Stimulated activated CD4-positive, alpha-beta T cell treated with anti-CD3 and anti-CD28 coated beads, Interleukin-4, amount 100 ng/mL, for 1 hour (primary cell): ENCODE measurements at places on chromosomes 1 and 21.

DNA sequence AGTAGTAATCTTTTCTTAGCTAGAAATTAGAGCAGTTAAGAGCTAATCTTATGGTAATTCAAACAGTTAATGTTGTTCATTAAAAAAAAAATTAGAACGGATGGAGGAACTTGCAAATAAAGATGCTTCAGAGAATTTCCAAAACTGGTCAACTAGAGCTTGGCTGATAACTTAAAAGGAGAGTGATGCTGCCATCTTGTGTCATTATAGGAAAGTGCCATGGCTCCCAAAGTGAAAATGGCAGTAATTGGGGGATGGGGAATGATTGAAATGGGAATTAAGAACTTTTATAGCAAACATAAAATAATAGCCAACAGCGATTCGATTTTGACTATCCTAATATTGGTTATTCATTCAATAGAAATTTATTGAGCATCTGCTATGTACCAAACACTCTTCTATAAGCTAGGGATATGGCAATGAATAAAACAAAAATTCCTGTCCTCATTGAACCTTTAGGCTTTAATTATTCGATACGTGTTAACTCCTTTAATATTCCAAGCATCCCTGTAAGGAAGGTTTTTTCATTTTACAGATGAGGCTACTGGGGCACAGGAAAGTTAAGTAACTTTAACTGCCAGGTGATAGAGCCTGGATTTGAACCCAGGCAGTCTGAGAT lies 5.7 kb upstream of the PLPP3 start:
- DNase-seq: no peak

GRCh38 chr1:180917306-180918065 lies 4.8 kb downstream of the KIAA1614 start:
- no peak for DNase-seq

DNA sequence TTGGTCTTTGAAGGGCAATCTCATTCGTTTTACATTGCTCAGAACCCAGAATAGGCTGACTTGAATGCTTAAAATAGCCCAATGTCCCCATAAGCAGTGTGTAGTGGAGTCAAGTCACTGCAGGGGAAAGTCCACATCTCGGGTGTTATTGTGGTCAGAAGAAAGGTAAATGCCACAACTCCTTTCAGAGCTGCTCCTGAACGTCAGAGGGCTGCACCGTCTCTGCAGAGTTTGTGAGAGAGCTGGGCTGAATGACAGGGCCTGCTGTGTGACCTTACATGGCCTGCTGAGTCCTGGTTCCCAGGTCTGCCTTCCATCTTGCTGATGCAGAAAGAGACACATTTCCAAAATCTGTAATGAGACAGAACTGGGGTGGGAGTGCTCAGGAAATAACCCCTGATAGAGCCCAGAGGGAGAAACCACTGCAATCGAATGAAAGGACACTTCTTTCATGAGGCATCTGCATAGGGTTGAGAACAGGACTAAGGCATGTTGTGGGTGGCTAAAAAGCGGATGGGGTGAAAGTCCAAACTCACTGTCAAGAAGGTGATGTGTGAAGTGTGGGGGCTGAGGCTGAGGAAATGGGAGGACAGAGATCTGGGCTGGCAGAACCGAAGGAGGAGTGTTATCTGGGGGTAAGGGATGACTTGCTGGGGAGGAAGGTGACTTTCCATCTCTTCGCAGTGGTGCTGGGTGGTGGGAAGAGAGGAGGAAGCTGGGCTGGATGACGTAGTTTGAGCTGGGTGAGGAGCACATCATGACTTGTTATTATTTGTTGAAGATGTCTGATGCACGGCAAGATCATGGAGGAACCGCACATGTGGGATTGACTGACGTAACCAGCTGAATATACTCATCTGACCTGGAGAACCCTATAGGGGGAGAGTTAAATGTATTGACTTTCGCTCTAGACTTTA lies 33.7 kb downstream of the XCL2 start:
- no peak for DNase-seq

DNA sequence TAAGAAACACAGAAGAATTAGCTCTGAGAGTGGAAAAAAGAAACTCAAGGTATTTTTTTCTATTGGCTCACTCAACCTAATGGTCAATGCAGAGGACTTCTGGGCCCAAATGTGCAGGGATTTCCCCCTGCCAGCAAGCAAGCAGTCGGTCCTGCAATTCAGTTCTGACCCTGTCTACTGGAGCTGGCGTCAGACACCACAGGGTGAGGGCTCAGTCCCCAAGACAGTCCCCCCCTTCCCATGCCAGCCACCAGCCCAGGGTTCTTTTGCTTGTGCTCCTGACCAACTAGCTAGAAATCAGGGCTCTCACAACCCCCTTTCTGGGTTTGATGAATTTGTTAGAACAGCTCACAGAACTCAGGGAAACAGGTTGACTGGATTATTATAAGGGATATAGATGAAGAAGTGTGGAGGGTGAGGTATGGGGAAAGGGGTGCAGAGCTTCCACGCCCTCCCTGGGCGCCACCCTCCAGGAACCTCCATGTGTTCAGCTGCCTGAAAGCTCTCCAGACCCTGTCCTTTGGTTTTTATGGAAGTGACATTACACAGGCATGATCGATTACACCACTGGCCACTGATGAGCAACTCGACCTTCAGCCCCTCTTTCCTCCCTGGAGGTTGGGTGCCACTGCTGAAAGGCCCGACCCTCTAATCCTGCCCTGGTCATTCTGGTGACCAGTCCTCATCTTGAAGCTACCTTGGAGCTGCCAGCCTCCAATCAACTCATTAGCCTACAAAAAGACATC lies 22.5 kb upstream of the PWP2 start:
- DNase-seq: no peak

- DNase-seq: no peak
Observed at GRCh38 chr1:198651650-198652400, 13.0 kb downstream of the PTPRC start.

DNA sequence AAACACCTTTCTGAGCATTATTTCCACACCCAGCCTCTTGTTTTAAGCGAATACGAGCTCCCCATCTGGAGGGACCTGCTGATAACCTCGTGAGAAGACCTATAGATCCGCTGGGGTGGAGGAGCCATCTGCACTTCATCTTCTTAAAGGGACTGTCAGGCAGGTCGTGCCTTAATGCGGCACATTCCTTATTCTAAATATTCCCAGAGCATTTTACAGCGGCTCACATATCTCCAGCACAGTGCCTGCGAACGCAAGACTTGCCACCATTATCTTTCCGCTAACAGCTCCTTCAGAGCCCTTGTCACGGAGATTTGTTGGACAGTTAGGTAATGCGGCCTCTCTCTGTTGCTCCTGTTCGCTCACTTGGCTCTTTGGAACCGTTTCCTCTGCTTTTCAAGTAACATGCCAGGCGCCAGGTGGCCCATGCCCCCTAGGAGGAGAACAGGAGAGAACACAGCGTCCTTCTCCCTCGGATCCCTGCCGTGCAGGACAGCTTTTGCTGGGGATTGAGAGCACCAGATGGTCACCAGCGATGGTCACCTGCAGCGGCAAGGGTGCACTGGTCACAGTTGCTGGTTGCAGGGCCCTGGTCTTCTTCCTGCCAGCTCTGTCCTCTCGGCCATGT lies 162.4 kb downstream of the PGBD5 start:
- no peak for DNase-seq

DNA sequence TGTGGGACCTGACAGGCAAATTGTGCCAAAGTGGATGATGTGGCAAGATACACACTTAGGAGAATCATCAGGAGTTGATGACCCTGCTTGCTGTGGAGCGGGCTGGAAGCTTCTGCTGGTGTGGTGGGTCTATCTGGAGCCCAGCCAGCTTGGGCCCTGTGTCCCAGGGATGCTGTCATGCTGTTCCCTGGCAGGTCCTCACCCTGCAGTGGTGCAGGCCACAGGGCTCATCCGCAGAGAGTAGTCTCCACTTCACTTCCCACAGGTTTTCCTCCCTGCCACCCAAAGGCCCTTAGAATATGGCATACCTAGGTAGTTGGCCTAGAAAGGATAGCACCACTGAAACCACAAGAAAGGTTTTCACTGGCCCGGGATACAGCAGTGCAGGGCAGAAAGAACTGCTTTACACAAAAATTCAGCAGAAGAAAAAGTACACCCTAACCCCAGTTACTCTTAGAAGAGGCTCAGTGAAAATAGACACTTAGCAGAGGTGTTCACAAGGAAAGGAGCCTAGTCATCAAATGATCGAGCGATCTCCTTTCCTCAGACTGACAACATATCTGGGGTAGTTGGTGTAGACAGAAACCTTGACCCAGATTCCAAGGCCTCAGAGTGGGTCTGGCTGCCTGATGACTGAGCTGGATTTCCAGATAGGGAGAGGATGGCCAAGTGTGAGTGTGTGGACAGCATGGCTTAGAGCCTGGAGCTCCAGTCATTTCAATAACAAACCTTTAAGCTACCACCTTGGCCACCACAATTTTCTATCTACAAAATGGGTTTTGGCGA lies 1.3 kb upstream of the C1orf226 start:
- no peak for DNase-seq

DNA sequence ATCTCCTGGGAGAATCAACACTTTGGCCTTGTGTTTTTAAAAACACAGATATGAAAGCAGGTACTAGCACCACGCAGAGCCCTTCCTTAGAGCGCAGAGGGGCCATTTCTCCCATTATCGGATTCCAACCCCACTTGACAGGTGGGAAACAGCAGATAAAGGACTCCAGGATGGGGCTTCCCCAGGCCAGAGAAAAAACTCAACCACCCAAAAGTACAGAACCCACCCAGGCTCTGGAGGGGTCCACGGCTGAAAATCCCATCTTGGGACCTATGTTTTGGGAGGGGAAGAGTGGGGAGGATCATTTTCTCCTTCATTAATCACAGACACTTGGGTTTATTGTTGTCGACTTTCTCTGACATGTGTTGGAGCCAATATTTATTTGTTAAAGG lies 27.1 kb upstream of the COL18A1 start:
- no peak for DNase-seq

- DNase-seq: no peak
Observed at GRCh38 chr1:58979677-58980076, 195.8 kb upstream of the JUN start.

DNA sequence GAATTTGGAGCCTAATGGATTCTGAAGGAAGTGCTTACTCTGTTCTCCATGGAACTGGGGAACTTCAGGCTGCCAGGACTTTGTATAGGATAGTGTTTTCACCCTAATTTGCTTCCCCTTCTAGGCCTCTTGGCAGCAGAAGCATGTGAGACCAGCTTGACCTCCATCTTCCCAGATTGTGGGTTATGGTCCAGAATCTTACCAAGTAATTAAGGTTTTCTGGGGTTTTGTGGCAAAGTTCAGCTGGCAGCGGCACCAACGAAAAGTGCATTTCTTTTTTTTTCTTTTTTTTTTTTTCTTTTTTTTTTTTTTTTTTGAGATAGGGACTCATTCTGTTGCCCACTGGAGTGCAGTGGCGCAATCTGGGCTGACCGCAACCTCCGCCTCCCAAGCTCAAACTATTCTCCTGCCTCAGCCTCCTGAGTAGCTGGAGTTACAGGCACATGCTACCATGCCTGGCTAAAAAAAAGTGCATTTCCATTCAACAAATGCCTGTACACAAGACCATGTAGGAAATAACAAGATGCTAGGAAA lies 3.4 kb upstream of the BMP8A start:
- DNase-seq: no peak

DNA sequence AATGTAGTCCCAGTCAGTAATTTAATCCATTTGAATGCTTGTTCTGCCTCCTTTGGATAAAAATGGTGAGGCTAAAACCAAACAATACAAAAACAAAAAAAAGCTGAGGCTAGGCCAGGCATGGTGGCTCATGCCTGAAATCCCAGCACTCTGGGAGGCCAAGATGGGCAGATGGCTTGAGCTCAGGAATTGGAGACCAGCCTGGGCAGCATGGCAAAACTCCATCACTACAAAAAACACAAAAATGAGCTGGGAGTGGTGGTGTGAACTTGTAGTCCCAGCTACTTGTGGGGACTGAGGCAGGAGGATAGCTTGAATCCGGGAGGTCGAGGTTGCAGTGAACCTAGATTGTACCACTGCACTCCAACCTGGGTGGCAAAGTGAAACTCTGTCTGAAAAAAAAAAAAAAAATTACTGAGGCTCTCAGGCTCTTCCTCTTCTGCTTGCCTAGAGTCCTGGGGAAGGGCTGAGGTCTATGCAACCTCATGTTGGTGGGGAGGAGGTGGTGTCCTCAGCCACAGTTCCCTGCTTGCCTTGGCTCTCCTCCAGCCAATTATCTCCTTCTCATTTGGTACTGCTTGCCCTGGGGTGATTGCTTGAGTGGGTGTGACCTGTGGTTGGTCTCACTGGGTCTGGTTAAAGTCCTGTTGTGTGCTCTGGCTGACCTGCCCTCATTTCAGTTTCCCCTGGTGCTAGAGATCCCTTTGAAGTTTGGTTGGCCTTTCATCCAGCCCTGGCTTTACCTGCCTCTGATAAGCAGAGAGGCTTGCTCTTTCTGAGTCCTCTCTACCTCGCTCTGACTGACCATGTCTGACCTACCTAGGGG lies 20.9 kb downstream of the S1PR1 start:
- DNase-seq: no peak

DNA sequence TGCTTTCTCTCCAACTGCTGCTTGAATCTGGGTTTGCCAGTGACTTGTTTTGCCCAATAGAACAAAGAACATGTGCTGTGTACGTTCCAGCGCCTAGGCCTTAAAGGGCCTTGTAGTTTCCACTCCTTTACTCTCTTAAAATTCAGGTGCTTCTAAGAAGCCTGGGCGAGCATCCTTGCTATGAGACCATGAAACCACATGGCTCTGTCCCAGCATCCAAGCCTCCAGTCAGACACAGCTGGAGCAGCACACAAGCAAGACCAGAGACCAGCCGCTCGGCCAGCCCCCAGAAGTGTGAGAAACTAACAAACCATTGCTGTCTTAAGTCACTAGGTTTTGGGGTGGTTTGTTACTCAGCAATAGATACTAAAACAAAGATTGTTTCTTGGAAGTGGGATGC lies 15.1 kb downstream of the PLEKHO1 start:
- no peak for DNase-seq

- DNase-seq: peak; percentile 17
Observed at GRCh38 chr1:160971618-160972056, 17.0 kb upstream of the ITLN2 start.

- peak; percentile 86 for DNase-seq
Observed at GRCh38 chr1:155176544-155177071, 3.0 kb downstream of the TRIM46 start.

GRCh38 chr1:116572099-116572498 lies 1.3 kb upstream of the CD58 start:
- no peak for DNase-seq

DNA sequence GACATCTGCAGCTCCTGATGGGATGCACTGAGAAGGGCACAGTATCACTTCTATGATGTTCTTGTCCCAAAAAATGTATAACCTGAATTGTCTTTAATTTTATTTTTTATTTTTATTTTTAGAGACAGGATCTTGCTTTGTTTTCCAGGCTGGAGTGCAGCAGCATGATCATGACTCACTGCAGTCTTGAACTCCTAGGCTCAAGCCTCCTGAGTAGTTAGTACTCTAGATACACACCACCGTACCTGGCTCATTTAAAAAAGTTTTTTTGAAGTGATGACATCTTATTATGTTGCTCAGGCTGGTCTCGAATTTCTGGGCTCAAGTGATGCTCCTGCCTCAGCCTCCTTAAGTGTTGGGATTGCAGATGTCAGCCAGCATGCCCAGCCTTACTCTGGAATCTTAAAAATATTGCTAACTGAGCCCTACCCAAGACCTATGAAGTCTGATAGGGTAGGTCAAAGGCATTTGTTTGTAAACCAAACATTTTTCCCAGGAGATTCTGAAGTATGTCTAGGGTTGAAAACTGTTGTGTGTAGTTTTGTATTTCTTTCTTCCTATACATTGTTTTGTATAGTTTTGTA lies 68.9 kb downstream of the ATF6 start:
- DNase-seq: no peak

GRCh38 chr21:28391938-28392849 lies 600.5 kb downstream of the LTN1 start:
- DNase-seq: no peak
